ENCODE measurements at places on chromosomes 16 and 17.

DNA sequence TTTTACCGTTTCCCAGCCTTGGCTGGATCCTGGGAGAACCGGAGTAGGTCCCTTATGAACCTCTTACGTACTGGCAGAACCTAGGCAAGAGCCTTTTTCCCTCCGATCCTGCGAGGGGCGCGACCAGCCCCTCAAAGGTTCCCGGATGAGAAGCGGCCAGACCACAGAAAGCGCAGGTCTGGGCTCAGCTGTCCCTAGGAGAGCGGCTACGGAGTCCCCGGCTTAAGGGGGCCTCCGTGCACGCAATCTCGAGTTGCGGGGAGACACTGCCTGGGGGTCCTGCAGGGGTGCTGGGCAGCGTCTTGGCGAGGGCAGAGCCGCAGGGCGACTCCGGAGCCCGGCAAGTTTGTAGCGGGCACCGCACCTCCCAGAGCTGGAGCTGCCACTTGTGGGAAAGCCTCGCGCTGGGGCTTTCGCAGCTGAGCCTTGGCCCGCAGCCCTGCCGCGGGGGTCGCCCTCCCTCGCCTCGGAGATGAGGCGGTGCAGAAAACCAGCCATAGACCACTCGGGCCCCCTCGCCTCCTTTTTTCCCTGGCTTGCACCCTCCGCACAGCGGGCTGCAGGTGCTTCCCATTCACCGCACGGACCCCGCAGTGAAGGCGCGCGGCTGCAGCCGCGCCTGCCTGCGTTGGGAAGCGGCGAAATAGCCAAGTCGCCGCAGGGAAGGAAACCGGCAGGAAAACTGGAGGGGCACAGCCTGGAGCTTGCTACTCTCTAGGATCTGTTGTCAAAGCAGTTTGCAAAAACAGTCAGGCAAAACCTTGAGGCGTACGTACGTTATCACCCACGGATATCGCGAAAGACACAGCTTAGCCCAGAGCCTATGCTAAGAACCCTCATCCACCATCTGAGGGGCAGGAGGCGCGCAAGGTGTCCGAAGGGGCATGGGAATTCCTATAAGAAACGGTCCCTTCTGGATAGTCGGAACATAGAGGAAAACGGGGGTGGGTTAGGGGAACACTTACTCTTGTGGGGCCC, 834 bp downstream of the CDH8 start:
- peak; percentile 26 for DNase-seq

GRCh38 chr17:40484285-40484972, 17.0 kb downstream of the TNS4 start:
- no peak for DNase-seq

- peak; percentile 1 for DNase-seq
Measured at GRCh38 chr17:19003543-19004420, 782 bp downstream of the FAM83G start.

- no peak for DNase-seq
Measured at GRCh38 chr17:11719203-11719602, 120.9 kb downstream of the DNAH9 start.

DNA sequence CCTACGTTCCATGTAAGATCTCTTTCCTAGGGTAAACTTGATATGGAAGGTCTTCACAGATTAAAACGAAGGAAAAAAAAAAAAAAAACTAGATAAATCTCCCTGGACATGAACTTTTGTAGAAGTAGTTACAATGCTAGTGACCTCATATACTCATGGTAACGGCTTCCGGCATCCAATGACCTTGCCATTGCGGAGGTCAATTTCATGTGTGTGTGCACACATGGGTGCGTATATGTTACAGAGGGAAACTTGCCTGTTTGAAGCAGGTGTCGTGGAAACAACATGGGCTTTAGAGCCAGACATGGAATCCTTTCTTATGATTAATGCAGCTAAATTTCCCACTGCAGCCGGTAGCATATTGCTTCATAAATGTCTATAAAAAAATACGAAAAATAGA, 435.5 kb downstream of the MAF start:
- no peak for DNase-seq

DNA sequence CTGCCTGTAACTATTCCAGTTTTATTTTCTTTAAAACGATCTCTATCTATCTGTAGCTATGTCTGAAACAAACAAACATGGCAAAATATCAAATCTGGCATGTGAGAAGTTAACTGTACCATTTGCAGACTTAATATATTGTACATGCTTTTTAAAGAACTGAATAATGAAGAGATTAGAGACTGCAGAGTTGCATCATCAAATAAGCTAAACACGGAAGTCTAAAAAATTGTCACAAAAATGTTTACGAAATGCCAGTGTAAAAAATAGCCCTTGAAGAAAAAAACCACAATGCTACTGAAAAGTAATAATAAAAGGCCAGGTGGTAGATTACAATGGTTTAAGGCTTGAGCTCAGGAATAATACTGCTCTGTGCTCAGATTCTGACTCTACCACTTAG, 43.1 kb downstream of the HS3ST3A1 start:
- DNase-seq, result no peak

All from NCI-H2081 (cell line).